ENCODE measurements at places on chromosomes 11 and 22.

DNA sequence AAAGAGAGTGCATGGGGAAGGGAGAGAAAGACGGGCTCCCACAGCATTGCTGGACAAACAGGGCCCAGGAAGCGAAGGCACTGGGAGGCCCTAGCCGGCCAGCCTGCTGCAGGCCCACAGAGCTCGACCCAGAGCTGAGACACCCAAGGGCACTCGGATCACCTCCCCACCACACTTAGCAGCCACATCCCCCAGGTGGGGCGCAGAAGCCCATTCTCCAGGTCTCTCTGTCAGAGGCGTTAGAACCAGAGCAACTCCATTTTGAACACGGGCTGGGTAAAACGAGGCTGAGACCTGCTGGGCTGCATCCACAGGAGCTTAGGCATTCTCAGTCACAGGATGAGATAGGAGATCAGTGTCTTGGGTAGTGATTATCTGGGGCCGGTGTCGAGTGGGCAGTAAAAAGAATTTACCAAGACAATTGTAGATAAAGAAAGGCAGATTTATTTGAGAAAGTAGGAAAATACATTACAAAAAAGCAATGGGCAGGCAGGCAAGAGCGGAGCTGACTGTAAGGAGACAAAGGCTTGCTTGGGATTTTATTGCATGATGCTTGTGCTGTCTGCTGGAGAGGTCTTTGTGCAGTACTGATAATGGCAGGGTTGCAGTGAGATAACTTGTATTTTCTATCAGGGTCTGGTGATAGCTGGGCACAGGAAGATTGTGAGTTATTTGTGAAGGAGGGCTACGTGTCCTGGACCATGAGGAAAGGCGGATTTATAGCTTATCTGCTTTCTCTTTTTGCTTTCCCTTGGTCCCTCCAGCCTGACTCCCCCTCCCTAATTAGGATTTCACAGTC is 13.4 kb upstream of the CAPN5 start:
- no peak for DNase-seq

DNA sequence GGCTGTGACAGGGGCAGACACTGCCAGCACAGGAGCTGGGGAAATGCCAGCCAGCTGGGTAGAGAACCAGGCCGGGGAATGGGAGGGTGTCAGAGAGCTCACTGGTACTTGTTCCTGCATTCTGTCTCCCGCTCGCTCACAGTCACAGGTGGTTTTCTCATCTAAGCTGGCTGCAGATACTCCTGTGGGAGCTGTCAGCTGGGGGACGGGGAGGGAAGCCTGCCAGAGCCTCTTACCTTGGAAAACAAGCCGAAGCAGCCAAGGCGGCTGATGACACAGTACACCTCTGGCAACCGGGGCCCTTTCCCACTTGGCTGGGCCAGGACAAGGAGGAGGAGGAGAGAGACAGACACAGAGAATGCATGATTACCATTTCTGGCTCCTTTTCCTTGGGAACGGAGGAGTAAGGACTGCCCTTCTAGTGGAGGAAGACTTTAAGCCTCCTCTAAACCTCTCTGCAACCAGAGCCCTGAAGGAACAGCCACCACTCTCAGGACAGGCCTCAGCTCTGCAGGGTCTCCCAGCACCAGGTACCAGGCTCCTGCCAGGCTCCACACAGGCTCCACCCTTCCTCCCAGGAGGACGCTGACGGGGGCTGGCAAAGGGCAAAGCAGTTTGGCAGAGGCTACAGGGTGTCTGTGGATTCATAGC is 25.1 kb downstream of the RPL27A start:
- peak; percentile 99 for DNase-seq

GRCh38 chr11:17722000-17722643 is 2.8 kb downstream of the MYOD1 start:
- no peak for DNase-seq

GRCh38 chr11:86502137-86502642 is 127.5 kb downstream of the CCDC81 start:
- DNase-seq = no peak

- no peak for DNase-seq
Observed at GRCh38 chr11:6771926-6772893, at the start of gene OR2AG2. OR2AG2 (minus strand) TSS chr11:6771976; CDS start chr11:6768957, 3,019 bp downstream.

DNA sequence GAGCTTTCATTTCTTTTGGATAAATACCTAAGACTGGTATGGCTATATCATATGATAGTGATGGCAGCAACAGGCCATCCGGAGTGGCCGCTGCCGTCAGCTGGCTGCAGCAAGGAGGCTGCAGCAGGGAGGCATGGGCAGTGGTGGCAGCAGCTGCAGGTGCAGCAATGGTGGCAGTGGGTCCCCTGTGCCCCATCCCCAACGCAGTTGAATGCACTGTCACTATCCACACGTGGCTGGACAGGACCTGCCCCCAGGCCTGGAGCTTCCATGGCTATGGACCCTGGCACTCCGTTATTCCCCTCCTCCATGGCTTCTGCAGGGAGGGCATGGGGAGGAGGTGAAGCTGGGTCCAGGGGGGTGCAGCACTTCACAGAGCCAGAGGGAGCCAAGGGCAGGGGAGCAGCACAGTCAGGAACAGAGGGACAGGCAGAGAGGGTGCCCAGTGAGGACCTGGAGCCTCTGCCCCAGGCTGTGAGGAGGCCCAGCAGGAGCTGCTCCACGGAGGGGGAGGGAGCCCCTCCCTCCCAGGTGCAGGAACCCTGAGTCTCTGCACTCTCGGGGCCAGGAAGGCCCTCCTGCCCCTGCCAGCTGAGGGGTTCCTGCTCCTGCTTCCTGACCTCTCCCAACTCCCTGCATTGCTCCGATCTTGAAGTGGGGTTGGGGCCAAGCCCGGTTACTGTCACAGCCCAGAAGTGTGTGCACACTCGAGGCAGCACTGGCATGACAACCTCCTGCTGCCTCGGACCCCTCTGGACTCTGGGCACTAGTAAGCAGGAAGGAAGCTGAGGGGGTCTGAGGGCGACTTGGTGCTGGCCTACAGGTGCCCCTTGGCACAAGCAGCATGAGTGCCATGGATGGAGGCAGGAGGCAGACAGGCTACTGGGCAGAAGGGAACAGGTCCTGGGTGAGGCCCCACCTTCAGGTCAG is 466.3 kb downstream of the GUCY1A2 start:
- peak; percentile 56 for DNase-seq

GRCh38 chr11:73126804-73127480 is 15.2 kb downstream of the FCHSD2 start:
- DNase-seq = no peak

- no peak for DNase-seq
Observed at GRCh38 chr22:36236388-36237319, 2.7 kb downstream of the APOL2 start.

DNA sequence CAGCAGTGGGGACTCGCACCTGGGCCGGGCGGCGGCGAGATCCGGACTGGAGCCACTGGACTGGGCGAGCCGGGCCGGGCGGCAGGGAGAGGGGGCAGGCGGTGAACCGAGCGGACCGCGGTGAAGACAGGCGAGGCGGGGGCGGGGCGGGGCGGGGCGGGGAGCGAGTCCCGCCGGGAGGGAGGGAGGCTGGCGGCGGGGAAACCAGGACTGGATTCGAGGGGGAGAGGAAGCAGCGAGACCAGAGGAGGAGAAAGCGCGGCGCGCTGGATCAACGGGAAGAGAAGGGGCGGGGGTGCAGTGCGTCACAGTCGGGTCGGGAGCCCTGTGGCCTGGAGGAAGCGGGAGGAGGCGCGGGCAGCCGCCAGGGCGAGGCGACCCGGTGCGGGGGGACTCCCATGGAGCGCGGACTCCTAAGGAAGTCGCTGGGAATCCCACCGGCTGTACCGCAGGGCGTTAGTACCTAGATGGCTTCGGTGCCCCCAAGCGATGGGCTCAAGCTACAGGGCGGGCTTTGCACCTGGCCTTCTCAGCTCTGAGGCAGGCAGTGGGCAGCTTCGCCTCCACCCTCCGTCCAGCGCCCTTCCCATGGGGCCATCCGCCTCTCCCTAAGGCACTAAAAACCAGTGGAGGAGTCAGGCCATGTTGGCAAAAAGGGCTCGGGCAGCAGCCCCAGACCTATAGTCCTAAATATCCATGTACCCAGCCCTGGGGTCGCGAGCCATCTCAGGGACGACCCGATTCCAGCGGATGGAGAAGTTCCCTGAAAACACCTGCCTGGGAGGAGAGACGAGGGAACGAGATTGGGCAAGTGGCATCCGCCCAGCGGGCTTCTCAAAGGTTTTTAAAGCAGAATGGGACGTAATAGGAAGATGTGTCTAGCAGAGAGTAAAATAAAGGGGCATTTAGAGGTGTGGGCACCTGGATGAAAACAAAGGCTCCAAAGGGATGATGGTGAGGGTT is at the start of gene TMEM121B:
Gene TMEM121B, minus strand, starts transcription at position 128 of the 963 bp plus-strand sequence. CDS start 233 bp downstream, outside the sequence.
- DNase-seq = peak; percentile 76

GRCh38 chr22:33111491-33111890 is 53.3 kb upstream of the SYN3 start:
- DNase-seq = no peak

GRCh38 chr11:83006877-83007330 is 64.8 kb downstream of the RAB30 start:
- no peak for DNase-seq

Data from sigmoid colon (tissue), 7 donors.